NCI-H187 treated with DMSO at 0.1 percent for 48 hours (cell line): ENCODE measurements at places on chromosomes 5 and 9.

GRCh38 chr9:36889844-36890243 lies 144.2 kb downstream of the PAX5 start:
- no peak for DNase-seq

DNA sequence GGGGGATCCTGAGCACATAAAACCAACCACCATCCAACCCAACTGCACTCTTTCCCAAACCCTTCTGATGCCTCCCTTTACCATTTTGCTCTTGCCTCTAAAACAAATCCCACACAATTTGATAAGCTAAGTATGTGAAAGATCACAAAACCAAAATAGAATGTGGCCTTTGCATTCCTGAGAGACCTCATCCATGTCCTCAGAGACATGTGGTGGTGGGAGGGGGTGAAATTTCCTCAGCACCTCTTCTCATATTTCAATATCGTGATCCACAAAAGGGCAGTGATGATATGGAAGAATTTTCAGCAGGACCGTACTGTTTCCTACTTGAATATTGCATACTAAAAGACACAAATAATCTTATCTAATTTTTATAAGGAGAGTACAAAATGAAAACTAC lies 423.3 kb downstream of the TLE1 start:
- no peak for DNase-seq

GRCh38 chr9:125910286-125910685 lies 163.1 kb downstream of the PBX3 start:
- no peak for DNase-seq

GRCh38 chr5:51214746-51215145 lies 168.5 kb upstream of the ISL1 start:
- no peak for DNase-seq

DNA sequence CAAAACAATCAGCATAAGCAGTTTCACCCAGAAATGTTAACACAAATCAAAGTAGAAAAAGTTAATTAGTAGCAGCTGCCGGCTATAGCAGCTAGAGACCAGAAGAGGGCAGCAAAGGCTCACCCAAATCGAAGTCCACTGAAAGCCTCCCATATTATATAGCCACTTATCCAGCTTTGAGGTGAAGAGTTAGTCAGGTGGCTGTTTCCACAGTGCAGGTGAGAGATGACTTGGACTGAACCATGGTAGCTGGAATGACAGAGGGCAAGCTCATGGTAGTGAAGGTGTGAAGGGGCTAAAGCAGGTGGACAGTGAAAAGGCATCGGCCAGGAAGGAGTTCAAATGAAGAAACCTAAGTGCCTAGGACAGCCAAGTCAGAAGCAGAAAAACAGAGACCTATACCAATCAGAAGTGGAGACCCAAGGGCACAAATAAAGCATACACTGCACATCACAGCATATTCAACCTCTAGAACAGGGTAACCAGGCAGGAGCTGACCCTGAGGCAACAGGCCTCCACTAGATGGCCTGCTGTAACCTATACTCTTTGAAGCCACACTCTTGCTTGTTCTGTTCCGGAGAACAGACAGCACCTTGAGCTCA lies 7.2 kb upstream of the RNF38 start:
- DNase-seq, result peak; percentile 62

- no peak for DNase-seq
Observed at GRCh38 chr9:68822596-68823165, 117.6 kb downstream of the PIP5K1B start.

DNA sequence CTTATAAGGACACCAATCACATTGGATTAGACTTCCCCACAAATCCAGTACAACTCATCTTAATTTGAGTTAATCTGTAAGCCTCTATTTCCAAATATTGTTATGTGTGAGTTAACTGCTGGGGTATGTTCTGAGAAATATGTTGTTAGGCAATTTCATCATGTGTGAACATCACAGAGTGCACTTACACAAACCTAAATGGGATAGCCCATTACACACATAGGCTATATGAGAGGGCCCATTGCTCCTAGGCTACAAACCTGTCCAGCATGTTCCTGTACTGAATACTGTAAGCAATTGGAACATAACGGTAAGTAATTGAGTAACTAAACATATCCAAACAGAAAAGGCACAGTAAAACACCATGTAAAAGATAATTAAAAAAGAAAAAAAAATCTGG lies 19.1 kb upstream of the ARSI start:
- DNase-seq, result no peak

- DNase-seq, result no peak
Observed at GRCh38 chr5:56941981-56942380, 9.9 kb downstream of the MIER3 start.

GRCh38 chr9:27442464-27442863 lies 81.6 kb upstream of the IFNK start:
- DNase-seq, result no peak

DNA sequence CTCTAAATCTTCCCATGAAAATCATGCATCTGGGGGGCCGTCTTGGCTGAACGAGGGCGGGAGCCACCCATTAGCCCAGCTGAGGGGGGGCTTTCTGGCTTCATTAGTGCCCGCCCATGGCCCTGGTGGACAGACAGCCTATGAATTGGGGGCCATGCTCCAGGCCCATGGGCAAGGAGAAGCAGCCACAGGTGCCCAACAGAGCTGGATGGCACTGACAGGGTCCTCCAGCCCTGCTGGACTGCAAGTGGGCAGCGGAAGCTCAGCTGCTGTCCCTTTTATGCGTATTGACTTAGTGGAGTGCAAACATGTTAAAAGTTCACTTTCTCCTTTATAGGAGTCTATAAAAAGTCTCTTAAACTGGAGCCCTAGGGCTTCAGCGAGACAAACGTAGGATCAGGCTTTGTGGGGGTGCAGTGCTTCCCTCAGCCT lies 75.3 kb downstream of the MACROH2A1 start:
- DNase-seq, result no peak

DNA sequence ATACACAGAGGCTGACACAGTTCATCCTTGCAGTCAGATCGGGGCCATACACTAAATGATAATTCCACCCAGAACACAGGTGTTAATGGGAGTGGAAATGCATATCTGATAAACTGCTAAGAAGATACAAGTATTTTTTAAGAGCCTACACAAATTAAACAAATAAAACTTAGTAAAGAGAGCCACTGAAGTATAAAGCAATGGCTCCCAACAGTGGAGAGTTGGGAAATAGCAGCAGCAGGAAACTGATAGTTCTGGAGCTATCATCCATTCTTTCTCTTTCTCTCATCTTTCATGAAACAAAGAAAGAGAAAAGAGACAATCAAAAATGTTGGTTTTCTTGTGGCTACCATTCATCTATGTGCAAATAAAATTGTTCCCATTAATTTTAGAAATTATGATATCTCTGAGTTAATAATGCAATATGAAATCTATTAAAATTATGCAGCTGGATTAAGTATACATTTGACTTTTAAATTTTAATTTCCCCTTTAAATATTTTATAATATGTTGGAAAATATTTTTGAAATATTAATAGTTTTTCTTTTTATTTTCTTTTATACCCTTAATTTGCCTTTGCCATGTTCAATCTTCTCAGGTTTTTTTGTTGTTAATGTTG lies 120.8 kb downstream of the EMB start:
- no peak for DNase-seq
